ENCODE measurements at places on chromosomes 7 and 10. TPM values are rescaled to one million over a fixed set of nuclear protein-coding genes. Genes with fewer than 3 reads are reported as not detected.

Gene HMX2
- total RNA-seq = 0.13 TPM

Gene ASB4
- total RNA-seq = 0.29 TPM

Gene SPDYE5
- not detected for total RNA-seq

Gene TMEM72
- total RNA-seq = not detected

Gene SLIT1
- total RNA-seq = 0.05 TPM

Gene ATOH7
- total RNA-seq = 0.29 TPM

Gene OR13A1
- not detected for total RNA-seq

Gene CTAGE4
- not detected for total RNA-seq

Gene AKR1C4
- total RNA-seq = 0.30 TPM

Gene CEP55
- total RNA-seq = 65.6 TPM

Gene CHRM2
- total RNA-seq = not detected

Gene NODAL
- not detected for total RNA-seq

Gene OR2A42
- total RNA-seq = not detected

Gene DNAJC2
- 38.5 TPM for total RNA-seq

Gene NOS3
- total RNA-seq = 0.30 TPM

Gene PGAM2
- not detected for total RNA-seq

Gene COL1A2
- total RNA-seq = 0.07 TPM

Gene ST8SIA6
- 0.04 TPM for total RNA-seq

Gene COL17A1
- 2.7 TPM for total RNA-seq

Gene MYPN
- 3.2 TPM for total RNA-seq

Gene SLC18A3
- not detected for total RNA-seq

Gene HKDC1
- 15.2 TPM for total RNA-seq

Gene KCNH2
- total RNA-seq = 0.38 TPM

Gene NEURL1
- total RNA-seq = 0.20 TPM

Gene SLC39A12
- total RNA-seq = not detected

Gene GFRA1
- 10.2 TPM for total RNA-seq

Gene EN2
- 1.0 TPM for total RNA-seq

Gene TBC1D12
- total RNA-seq = 5.1 TPM

Gene LMOD2
- total RNA-seq = not detected

Gene NPFFR1
- not detected for total RNA-seq

Gene PON3
- 38.2 TPM for total RNA-seq

Gene TMEM213
- not detected for total RNA-seq

Gene GPR15LG
- not detected for total RNA-seq

Gene SERPINE1
- 1,104 TPM for total RNA-seq

Gene DLG5
- 31.3 TPM for total RNA-seq

Gene TLX1
- total RNA-seq = not detected
